ENCODE measurements at places on chromosomes 2 and 18. TPM values are rescaled to one million over a fixed set of nuclear protein-coding genes. Genes with fewer than 3 reads are reported as not detected.

GREB1 gene
- 5.4 TPM for total RNA-seq

GRCh38 chr2:178715366-178715765 is 91.9 kb downstream of the TTN start:
- DNase-seq, result no peak

- no peak for DNase-seq
Observed at GRCh38 chr2:175195012-175195411, 13.5 kb upstream of the ATP5MC3 start.

DNA sequence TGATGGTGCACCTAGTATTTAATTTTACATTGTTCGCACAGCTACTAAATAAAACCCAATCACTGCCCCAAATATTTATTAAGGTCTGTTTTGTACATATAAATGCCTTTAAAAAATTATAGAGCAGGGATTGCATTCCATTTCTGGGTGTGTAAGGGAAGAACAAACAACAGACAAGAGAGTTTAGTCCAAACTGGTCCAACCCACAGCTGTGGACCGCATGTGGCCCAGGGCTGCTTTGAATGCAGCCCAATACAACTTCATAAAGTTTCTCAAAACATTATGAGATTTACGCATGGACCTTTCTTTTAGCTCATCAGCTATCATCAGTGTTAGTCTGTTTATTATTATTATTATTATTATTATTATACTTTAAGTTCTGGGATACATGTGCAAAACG is 114.8 kb upstream of the LRATD1 start:
- no peak for DNase-seq

AMER3 gene
- total RNA-seq, result not detected

DNA sequence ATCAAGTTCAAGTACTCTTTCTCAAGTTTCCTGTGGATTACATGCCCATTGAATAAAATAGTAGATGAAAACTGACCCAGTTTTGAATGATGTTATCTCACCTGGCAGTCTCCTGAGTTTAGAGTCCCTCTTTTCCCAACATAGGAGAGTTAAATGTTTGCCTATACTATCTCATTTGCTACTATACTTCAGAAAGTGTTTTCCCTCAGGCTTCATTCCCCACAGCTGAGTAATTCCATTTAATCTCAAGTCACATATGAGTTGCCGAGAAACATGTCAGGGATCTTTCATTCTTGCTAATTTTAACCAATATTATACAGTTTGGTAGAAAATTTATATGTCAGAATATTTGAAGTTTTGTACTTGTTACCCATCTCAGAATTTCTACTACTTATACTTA is 150.4 kb upstream of the CDH19 start:
- no peak for DNase-seq

GALNT3 gene
- 58.5 TPM for total RNA-seq

DNA sequence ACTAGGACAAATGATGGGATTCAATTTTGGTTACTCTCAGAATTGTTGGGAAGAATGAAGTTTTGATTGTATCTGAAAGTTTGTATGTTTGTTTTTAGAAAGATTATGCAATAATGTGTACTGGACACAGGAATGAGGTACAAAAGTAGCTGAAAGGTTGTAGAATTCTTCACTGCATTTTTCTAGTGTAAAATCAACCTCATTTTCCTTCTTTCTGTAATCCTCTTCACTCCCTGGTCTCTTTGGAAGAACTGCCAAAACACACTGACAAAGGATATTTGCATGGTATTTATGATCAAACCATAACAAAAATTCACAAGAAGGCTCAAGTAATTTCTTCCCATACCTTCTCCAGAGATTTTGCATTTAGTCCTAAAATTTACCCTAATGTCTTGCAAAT is 110.7 kb downstream of the ZEB2 start:
- DNase-seq, result no peak

GRCh38 chr2:38045811-38046210 is 30.1 kb downstream of the CYP1B1 start:
- DNase-seq, result no peak

C2orf81 gene
- 0.64 TPM for total RNA-seq

GRCh38 chr2:78967294-78967693 is 58.2 kb upstream of the REG3G start:
- DNase-seq, result no peak

GRCh38 chr2:73827660-73828388 is 937 bp upstream of the STAMBP start:
- no peak for DNase-seq

DNA sequence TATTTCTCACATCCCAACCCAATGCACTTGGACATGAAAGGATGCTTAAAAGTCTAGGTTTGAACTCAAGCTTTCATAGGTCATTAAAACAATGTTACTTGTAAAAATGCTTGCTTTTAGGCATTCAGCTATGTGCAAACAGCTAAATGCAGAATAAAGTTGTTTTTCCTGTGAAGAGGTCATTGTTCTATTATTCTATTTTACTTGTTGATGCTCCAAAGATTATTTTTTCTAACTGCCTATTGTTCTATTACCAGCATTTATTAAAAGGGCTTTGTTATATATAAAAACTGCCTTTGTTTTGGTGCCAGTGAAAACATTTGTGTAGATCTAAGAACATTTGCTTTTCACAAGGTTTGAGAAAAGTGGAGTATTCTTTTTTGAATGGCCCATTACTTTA is 49.4 kb downstream of the TMEM178A start:
- no peak for DNase-seq

DNA sequence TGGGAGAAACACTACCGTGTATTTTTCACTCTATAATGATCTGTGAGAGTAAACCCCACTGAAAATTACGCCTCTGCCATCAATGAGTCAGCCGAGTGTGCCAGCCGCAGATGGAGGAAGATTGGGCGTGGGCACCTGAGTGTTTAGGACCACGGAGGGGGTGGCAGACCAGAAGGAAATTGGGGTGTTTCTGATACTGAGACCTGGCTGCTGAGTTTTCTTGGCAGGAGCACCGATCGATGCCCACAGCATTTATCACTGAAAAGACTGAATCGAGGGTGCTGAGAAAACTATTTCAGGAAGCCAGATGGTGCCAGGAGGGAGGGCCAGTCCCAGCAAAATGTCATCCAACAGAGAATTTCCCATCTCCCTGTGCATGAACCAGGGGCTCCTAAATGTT is 91.9 kb upstream of the TPO start:
- DNase-seq, result no peak

DNA sequence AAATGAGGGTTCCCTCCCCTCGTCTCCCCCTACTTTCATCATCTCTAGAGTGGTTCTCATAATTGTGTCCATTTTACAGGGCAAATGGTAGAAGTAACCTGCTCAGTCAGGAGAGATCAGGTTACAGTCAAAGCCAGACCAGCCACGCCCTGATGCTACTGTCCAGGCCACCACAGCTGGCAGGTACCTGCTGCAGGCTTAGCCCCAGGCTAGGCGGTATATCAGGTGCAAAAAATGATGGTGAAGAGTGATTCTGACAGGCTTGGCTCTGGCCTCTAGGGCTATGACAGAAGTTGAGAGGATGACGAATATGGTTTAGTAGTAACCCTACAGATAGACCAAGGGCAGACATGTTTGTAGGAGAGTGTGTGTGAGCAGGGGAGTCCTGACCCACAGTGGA is 67.1 kb downstream of the HAUS1 start:
- DNase-seq, result no peak

MC4R gene
- total RNA-seq, result not detected

GRCh38 chr2:14633061-14633460 is 544 bp downstream of the LRATD1 start:
- DNase-seq, result no peak

G6PC2 gene
- total RNA-seq, result not detected

ANKRD44 gene
- total RNA-seq, result 19.9 TPM

- no peak for DNase-seq
Observed at GRCh38 chr2:191824398-191824797, 22.5 kb downstream of the CAVIN2 start.

DNA sequence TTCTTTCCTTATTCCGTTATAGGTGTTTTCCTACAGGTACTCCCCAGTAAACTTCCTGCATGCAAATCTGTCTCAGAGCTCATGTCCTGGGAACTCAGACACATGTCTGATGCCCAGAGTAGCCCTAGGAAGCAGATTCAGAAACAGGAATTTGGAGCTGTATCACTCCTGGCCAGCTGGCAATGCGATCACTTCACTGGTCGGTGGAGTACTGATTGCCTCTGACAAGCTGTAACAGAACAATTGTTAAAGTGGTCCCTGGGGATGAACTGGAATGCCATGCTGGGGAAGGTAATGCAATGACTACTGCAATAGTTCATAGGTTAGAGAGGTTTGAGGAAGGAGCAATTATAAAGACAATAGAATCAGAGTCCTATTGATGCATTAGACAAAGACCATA is 131.6 kb upstream of the DOCK10 start:
- no peak for DNase-seq

PROM2 gene
- 47.7 TPM for total RNA-seq

- no peak for DNase-seq
Observed at GRCh38 chr2:40240070-40240469, 211.8 kb downstream of the SLC8A1 start.

CRYGD gene
- total RNA-seq, result not detected

GRCh38 chr2:108270768-108271506 is 17.8 kb upstream of the SULT1C2 start:
- no peak for DNase-seq

DIPK1C gene
- not detected for total RNA-seq

All from breast epithelium (tissue), 4 donors.